CD4-positive, alpha-beta T cell treated with Interleukin-15 for 1 hour (primary cell): ENCODE measurements at places on chromosomes 7 and 10.

DNA sequence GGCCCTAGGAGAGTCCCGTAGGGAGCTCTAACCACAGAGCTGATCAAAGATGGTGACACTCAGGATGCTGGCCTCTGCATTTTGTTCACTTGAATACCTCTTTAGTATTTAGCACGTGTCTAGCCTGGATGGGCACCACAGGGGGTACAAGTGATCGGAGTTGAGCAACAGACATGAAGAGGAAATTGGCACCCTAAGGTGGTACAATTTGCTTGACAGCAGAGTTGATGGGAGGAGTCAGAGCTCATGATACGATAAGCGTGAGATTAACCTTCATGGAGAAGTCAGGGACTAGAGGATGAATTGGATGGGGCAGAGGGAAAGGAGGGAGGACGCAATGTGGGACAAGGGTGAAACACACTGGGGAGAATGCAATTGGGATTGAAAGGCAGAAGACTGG lies 9.9 kb upstream of the ZNF212 start:
- no peak for DNase-seq

DNA sequence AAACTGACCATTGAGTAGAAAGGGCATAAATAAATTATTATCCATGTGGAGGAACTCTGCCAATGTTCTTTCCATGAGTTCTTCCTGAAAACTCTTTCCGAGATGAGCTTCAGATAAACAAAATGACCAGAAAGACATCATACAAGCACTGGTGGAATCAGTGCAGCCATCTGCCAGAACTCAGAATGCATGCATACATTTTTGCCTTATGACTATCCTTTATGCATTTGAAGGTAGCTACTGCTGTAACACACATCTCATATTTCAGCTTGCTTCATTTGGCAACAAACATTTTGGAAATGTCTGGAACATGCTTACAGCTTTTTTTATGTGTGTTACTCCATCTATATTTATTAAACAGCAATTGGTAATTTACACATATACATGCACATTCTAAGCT lies 448.9 kb downstream of the PLXDC2 start:
- no peak for DNase-seq

- no peak for DNase-seq
These were observed 323.8 kb downstream of the GLRX3 start for GRCh38 chr10:130459851-130460490.

- no peak for DNase-seq
These were observed 245.0 kb downstream of the MGMT start for GRCh38 chr10:129712000-129712399.

- DNase-seq = no peak
These were observed 60.3 kb downstream of the TBXAS1 start for GRCh38 chr7:139889186-139889871.

- no peak for DNase-seq
These were observed 208.7 kb upstream of the FAM3C start for GRCh38 chr7:121604627-121605316.

DNA sequence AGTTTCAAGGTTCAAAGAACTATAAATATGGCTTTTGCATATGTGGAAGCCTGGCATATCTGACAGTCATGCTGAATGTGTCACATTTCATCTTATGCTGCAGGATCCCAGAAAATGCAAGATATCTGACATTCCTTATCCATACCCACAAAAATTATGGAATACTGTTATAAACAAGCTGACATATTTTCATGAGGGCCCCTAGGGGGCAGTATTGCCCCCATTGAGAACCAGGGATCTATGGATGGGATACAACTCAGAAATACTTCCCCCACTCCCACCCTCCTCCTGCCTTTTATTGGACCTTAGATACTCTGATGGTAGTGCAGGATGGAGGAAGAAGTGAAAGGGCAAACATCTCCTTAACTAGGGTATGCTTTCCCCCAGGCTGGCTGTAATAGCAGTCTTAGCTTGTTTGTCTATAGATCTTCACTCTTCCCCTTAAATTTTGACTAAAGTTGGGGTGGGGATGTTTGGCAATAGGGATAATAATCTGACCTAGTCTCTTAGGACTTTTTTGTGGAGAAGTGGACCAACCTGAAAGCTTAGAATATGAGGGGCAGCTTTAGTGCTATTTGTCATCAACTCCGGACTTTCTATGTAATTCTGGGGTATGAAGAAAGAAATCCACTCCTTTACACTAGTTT lies 3.5 kb upstream of the GNGT1 start:
- DNase-seq = no peak

DNA sequence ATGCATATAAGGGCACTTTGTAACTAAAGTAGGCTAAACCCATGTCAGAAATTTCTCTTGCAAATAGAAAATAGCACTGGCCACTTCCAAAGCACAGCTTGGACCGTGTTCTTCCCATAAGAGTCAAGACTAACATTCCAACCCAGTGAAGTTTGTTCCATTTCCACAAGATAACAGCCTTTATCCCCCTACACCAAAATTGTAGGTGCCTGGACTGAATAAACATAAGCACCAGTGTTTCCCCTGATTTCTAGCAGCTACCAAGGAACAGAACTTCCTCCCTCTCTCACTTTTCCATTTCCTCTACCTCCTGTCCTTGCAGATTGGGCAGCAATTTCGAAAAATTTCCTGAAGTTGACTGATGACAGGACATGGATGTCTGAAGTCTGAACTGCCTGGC lies 219.7 kb downstream of the CREB5 start:
- no peak for DNase-seq

DNA sequence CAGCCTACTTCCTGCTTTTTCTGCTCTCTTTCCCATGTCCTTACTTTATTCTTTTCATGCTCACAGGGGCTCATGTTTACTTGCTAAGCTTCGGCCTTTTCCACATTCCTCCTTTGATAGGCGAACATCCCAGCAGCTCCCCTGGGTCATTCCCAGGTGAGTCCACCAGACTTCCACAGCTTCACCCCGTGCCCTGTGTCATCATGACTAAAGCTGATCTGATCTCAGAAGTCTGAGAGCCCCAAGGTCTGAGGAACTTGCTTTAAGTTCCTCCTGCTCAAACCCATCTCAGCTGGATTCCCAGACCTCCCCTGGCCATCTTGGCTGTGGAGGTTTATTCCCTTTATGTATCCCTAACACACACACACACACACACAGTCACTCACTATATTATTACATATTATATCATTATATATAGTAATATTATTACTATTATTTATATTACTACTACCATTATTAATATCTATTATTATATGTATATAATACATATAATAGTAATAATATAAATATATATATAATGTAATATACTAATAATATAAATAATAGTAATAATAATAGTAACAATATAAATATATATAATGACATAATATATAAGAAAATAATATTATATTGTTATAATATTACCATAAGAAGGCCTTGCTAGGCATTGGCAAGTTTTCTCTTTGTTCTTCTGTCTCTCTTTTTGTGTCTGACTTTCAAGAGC lies 295.9 kb downstream of the PTEN start:
- DNase-seq = no peak

DNA sequence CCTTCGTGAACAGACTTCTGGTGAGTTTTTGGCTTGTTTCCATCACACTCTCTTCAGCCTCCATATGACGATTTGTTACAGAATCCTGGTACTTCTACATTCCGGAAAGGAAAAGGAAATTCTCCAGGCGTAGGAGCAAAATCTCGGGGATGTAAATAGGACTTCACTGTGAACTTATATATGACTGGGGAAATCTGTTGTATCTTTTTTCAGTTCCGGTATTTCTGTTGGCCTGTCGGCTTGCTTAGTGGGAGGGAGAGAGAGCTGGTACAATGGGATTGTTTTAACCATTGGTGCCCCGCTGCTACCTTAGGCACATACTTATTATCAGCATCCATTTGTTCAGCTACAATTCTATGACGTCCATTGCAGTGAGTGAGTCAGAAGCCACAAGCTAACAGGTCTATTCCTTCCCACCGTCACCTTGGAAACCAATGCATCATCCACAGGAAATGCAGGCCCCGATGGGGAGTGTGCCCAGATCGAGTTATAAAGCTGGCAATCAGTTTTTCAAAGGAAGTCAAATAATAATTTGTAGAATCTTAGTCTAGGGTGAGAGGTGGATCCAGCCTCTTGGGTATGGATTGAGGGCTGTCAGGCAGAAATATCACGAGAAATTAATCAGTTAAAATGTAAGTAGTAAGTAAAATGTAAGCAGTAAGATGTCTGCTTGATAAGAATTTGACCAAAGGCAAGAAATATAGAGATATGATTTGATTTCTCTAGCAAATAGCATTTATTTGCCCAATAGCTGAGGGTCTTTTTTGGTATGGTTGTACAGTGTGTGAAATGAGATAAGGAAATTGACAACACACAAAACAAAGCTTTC lies 92.0 kb upstream of the MKLN1 start:
- peak; percentile 86 for DNase-seq

DNA sequence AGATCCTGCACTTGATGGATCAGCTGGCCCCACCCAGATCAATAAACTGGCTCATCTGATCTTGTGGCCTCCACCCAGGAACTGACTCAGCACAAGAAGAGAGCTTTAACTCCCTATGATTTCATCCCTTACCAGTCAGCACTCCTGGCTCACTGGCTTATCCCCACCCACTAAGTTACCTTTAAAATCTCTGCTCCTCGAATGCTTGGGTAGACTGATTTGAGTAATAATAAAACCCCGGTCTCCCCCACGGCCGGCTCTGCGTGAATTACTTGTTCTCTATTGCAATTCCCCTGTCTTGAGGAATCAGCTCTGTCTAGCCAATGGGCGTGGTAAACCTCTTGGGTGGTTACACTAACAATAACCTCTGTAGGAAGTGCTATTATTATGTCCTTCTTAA lies 83.7 kb downstream of the MBL2 start:
- DNase-seq = no peak

DNA sequence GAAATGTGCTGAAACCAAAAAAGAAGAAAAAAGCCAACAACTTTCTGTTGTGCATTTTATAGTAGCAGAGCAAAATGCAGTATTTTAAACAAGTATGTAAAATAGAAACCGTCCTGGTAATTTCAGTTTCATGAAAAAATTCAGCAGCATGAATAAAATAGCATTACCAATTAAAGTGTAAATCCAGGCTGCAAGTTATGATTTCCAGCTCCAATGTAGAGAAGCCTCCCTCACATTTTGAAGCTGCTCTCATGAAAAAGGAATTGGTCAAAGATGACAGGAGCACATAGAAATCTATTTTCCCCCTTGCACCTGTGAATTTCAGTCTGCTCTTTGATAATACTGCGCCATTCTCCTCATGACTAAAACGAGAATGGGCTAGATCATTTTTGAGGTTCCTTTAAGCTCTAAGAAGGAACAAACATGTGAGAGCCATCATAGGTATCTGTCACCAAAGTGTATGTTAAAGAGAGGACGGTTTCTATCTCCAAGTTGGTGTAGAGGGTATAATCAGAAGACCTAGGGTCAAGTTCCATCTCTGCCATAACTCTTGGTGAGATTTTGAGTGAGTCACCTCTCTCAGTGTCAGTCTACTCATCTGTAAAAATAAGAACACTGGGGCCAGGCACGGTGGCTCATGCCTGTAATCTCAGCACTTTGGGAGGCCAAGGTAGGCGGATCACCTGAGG lies 107.5 kb downstream of the MTPAP start:
- DNase-seq = no peak

DNA sequence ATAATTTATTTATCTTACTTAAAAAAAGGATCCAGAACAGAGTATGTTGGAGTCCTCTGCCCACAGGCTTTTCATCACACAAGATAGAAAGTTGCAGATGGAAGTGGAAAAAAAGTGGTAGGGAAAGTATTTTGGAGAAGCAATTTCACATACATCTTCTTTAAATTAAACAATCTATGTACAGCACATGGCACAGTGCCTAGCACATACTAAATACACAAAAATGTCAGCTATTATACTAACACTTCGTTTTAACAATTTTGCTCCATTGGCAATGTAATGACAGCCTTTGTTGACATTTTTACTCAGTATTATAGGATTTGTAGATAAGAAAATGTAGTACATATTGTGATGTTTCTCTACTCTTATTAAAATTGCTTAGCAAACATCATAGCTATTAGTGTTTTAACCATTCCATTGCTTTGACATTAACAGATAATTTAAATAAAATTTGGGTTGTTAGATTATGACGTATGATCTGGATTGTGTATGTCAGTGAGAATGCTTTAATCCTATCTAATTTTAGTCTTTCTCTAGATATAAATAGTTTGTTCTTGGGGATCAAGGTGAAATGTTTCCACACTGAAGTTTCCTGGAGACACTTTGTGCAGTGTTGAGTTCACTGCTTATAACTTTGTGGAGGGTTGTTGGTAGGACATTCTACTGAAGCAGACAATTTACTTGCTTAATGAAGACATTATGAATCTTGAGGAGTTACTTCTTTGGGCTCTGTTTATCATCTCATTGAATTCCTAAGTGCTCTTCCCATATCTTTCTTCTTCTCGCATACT lies 202.8 kb upstream of the DKK1 start:
- DNase-seq = no peak

- peak; percentile 66 for DNase-seq
These were observed 16.1 kb upstream of the IMPDH1 start for GRCh38 chr7:128425850-128426249.

- peak; percentile 35 for DNase-seq
These were observed 1.0 kb downstream of the ACSL5 start for GRCh38 chr10:112374724-112375541.

DNA sequence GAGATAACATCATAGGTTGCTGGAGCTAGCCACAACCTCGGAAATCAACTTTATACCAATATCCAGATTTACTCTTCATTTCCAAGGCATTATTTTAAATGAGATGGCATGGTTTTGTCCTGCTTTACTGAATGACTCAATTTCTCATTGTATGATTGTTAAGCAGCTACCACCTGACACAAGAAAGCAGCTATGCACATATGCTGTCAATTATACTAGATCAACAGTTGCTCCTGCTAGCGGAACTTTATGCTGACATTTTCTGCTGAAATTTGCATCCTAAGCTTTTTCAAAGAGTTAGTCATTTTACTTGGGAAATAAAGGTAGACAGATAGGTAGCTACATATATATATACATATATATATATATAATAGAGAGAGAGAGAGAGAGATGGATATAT lies 8.9 kb upstream of the CH25H start:
- no peak for DNase-seq

- peak; percentile 45 for DNase-seq
These were observed 2.5 kb downstream of the VOPP1 start for GRCh38 chr7:55569797-55570196.

- no peak for DNase-seq
These were observed 1010.9 kb upstream of the PHF14 start for GRCh38 chr7:9962742-9963141.

GRCh38 chr7:55409482-55410225 lies 44.5 kb downstream of the LANCL2 start:
- DNase-seq = no peak

DNA sequence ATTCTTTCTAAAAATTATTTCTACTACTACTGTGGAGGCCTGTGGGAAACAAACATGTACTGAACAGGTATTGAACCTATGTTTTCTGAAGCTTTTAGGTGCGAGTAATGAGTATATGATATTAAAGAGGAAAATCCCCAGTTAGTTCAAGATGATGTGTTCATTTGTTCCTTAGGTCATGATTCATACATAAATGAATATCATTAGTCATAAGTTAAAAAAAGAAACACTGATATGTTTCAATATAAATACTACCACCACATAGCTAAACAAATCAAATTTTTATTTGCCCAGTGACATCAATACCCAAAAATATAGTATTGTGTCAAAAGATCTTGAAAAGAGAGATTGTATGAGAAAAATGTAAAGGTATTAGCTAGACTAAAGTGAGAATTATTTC lies 210.7 kb upstream of the GNAI1 start:
- no peak for DNase-seq
